ENCODE measurements at places on chromosomes 5 and 9.

DNA sequence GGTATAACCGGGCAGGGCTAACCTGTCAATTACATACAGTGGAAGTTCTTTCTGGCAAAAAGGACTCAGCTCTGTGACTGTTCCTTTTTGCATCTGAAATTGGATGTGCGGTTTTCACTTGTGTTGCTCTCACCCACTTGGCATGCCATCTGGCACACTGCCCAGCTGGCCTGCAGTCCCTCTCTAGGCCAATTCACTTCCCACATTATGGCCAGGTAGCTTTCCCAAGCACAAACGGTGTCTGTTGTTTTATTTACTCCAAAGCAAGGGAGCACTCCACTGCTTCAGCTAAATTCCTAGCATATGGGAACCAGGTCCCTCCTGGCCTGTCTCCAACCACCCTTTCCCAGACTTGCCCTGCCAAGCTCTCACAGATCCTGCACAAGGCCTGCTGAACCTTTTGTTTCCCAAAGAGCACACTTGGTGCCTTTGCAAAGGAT, 132.5 kb downstream of the SEMA6A start:
- DNase-seq: peak; percentile 89

DNA sequence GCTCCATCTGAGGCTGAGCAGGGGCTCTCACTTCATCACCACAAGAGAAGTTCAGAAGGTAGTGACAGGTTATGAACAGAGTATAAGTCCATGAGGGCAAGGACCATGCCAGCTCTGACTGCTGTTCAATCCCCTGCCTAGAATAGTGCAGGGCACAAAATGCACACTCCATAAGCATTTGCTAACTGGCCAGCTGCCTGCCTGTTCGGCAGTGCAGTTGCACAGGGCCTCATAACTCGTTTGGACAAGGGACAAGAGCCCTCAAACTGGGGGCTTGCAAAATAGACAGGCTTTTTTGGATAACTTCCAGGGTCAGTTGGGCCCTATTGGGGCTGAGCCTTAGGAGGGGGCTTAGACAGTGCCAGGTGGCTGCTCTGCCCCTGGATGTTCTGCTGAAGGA, 21.1 kb downstream of the SPARC start:
- DNase-seq: no peak

GRCh38 chr5:58077966-58078365, 381.9 kb downstream of the PLK2 start:
- no peak for DNase-seq

GRCh38 chr5:74357827-74358226, 282.7 kb downstream of the ENC1 start:
- no peak for DNase-seq

GRCh38 chr5:152164860-152165259, 240.2 kb upstream of the GLRA1 start:
- no peak for DNase-seq

- DNase-seq: no peak
Measured at GRCh38 chr5:142323480-142324135, 1.2 kb downstream of the SPRY4 start.

DNA sequence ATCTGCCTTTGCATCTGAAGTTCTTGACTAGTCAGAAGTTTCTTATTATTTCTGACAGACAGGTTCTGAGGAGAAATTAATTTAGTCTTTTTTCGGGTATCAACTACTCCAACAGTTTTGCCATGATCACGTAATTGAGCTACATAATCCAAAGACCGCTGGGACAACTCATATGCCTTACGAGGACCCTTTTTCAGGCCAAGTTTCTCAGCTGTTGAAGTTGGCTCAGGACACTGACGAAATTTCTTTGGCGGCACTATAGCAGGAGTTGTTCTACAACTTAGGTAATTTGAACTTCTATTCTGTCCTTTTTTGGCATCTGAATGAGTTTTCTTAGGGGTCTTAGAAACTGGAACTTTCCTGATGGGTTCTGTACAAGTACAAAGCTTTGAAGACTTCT, 27.2 kb downstream of the SETX start:
- DNase-seq: no peak

GRCh38 chr5:74659172-74659571, 18.6 kb upstream of the ENC1 start:
- DNase-seq: no peak

DNA sequence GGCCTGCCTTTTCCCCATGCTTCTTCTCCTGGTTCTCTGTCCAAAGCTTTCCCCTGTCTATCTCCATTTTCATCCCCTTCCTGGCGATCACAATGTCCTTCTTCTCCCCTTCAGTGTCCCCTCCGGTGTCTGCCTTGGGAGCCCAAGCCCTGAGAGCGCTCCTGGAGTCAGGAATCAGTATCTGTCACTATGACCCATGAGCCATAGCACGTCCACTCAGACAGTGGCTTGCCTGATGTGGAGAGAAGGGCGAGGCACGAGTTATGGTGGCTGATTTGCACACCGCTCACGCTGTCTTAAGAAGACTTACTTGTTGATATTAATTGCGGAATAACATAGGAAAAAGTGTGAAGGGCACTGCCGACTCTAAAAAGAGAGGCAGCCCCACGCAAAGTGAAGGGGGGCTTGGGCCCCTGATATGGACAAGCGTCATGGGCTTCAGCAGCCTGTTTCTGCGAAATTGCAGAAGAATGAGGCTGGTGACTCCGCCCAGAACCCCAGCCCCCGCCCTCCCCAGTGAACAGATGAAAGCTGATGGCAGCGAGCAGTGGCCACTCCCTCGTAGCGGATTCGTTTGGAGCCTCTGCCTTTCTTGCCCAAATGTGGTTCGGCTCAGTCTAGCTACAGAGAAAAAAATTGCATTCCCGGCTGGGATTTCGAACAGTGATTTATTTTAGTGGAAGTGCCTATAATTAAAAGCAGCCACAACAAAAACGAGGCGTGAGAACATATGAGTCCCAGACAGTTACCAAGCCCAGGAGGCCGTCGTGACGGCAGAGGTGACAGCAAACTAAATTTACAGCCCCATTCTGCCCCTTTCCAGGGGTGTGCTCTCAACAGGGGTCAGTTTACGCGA, 149.8 kb downstream of the ICE1 start:
- no peak for DNase-seq

GRCh38 chr5:114719268-114719667, 357.4 kb downstream of the KCNN2 start:
- DNase-seq: no peak

DNA sequence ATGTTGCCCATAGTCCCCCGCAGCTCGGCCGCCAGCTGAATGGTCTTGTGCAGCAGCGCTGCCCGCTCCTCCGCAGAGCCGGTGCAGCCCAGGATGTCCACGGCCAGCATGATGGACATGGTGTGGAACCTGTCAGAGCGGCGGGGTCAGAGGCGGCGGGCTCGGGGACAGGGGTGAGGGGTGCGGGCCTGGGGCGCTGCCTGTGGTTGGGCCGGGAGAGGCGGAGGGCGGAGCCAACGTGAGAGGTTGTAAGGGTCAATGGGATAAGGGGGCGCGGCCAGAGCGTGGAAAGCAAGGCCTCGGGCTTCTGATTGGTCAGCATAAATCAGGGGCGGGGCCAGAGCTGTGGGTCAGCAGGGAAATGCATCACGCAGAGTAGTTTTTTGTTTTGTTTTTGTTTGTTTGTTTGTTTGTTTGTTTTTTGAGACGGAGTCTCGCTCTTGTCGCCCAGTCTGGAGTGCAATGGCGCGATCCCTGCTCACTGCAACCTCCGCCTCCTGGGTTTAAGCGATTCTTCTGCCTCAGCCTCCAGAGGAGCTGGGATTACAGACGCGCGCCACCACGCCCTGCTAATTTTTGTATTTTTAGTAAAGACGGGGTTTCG, 6.8 kb upstream of the TOR2A start:
- peak; percentile 92 for DNase-seq

- DNase-seq: no peak
Measured at GRCh38 chr9:4854265-4854590, 61.5 kb downstream of the RCL1 start.

GRCh38 chr5:160824301-160825001, 27.6 kb downstream of the ATP10B start:
- no peak for DNase-seq

- no peak for DNase-seq
Measured at GRCh38 chr5:168822745-168823281, 243.6 kb upstream of the PANK3 start.

DNA sequence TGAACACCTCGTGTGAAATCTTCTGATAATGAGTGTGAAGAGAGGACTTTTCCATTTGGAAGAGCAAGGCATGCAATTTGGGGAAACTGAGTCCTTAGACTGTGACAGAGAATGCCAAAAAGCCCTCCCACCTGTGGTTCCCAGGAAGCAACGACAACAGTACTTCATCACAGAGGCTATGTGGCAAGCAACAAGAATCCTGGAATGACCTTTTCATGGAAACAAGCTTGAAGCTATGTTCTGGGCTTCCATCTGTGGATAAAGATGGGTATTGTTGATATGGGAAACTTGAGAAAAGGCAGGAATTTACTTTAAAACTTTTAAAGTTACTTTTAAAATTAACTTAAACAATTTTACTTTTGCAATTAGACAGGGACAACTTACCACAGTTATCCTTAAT, 131.2 kb upstream of the ANKH start:
- no peak for DNase-seq

DNA sequence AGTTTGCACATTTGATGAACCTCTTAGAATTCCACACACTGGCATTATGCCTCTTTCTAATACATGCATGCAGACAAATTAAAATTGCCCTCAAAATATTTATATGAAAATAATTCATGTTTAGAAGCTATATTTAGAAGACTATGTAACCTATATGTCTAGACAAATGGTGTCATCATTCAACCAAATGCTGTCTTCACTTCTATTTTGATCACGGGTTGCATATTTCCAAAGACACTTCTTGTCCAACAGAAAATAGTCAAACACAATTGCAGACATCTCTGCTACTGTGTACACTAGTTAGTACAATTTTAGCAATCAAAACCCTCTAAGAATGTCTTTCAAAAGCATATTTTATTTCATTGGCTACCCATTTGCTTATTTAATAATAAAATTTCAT, 114.0 kb downstream of the FBXO38 start:
- DNase-seq: no peak

- DNase-seq: no peak
Measured at GRCh38 chr9:113258282-113258681, 17.1 kb downstream of the CDC26 start.

- DNase-seq: peak; percentile 71
Measured at GRCh38 chr9:88387552-88388202, 567 bp upstream of the SPIN1 start.

GRCh38 chr9:107308461-107308860, 25.4 kb downstream of the RAD23B start:
- no peak for DNase-seq

GRCh38 chr5:170508660-170509347, 5.0 kb downstream of the KCNIP1 start:
- no peak for DNase-seq

DNA sequence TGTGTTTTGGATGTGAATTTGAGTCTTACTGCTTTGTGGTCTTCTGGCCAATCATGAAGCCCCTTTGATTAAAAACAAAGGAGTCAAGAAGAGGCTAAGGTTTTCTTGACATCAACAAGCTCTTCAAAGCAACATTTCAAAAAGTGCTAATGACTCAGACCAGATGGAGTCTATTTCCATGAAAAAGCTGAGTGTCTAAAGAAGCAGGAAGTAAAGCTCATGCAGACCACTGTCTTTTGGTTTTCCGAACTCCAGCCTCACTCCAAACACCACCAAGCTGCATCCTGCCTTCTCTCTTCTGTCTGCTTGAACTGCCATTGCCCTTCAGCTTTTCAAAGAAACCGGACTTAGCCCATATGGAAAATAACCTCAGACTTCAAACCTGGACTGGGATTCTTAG, 115.2 kb downstream of the PRDM6 start:
- DNase-seq: no peak

DNA sequence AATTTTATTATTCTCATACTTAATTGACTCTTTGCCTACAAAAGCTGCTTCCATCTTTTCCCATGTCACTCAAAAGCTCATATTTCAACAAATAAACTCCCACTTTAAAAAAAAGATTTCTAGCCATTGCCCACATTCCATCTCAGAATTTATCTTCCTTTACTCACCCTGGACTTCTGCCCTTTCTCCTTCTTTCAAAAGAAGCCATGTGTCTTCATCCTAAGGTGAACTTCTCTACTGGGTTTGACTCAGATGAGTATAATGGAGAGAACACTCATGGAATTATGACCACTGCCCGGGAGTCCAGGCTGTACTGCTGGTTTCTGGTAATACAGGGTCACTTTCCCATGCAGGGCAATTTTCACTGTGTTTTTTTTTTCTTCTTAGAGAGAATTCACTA, 548.5 kb upstream of the ZNF462 start:
- DNase-seq: no peak

DNA sequence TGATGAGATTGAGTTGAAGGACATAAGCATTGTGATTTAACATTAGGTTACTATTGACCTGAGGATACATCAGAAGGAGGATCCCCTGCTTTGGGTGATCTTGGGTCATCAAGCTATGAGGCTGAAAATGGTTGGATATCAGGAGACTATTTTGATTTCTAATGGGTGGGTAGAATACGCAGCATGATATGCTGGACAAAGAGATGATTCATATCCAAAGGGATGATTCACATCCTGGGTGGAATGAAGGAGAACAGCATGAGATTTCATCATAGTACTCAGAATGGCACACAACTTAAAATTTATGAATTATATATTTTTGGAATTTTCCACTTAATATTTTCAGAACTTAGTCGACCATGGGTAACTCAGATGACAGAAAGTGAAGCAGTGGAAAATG, 1759.5 kb upstream of the C9orf72 start:
- no peak for DNase-seq

DNA sequence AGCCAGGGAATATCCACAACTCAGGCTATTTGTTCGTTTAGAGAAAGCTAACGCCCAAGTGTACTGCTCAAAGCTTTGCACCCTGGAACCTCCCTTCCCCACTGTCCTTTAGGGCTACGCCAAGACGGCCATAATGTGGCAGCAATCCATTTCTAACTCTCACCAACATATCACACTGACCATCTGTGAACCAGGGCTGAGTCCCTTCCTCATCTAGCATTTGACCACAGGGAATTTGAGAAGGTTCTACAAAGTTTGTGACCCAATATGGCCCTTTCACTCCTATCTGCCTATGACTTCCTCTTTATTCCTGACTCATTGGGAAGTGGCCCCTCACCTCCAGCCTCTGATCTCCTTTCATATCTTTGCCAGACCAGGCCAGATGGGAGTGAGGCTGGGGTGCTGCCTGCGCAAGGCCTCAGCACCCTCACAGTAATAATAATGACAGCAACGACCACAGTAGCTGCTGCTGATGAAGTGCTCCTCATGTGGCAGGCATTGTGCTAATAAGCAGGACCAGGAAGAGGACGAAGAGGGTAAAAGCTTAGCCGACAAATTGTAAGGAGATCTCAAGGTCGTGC, 9.3 kb upstream of the ARAP3 start:
- no peak for DNase-seq
